ENCODE measurements at places on chromosomes 3 and 15. TPM values are rescaled to one million over a fixed set of nuclear protein-coding genes. Genes with fewer than 3 reads are reported as not detected.

DNA sequence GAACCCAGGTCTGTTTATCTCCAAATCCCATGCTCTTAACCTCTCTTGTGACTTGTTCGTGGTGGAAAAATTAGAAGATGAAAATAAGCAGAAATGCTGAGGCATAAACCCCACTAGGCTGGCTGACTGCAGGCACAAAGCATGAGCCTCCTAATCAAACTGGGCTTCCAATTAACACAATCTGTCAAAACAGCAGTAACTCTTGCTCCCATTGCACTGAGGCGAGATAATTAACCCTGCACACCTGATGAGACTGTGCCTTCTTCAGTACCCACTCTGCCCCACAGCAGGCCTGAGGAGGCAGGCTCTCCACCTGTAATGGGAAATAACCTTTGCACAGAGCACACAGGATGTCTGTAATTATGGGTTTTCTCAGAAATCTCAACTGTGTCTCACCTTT lies 284.4 kb upstream of the WNT5A start:
- H3K4me1 ChIP-seq: no peaks in the 10 kb centered on the region
- no peak overlapping the region for H3K4me3 ChIP-seq
- H3K27ac ChIP-seq: no peak overlapping the region
- H3K27me3 ChIP-seq: no peaks in the 10 kb centered on the region
- no peaks in the 10 kb centered on the region for H3K36me3 ChIP-seq

DNA sequence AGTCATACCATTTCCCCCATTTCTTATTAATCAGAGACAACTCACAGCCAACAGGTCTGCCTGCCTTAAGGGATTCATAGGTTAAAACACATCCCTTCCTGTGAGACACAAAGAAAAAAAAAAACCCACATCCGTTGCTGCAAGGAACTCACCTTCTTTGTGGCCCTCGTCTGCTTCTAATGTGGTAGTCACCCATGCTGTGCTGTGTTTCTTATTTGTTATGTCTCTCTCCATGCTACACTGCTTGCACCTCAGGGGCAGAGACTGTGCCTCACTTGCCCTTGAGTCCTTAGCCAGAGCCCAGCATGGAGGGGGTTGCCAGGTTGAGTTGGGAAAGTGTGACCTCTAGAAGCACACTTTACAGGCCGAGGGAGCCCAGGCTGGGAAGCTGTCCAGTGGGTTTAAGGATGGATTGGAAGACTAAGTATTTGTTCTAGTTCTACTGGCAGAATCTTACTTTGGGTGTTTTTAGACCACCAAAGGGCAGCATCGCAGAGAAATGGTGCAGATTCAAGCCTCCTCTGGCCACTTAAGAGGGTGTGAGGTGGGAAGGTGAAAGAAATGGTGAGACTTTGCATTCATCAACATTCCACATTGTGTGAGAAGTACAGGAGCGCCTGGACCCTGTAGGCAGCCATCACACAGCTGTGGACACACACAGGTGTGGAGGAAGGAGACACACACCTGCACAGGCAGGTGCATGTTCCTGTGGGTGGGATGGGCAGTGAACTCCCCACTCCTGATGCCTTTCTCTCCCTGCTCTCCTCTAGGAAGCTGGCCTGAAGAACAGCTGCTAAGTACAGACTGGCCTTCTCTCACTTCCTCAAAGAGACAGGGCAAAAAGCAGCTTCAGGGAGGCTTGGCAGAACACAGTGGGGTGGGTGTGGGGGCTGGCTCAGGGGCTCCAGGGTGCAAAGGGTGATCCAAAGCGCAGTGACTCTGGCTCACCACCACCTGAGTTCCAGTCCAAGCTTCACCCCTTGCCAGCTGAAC lies 48.8 kb downstream of the GLB1 start:
- H3K27ac ChIP-seq: peak overlapping the region; percentile 79
- H3K4me1 ChIP-seq: peaks cover 90% of the 10 kb centered on the region
- H3K4me3 ChIP-seq: peak overlapping the region; percentile 74
- H3K27me3 ChIP-seq: no peaks in the 10 kb centered on the region

DNA sequence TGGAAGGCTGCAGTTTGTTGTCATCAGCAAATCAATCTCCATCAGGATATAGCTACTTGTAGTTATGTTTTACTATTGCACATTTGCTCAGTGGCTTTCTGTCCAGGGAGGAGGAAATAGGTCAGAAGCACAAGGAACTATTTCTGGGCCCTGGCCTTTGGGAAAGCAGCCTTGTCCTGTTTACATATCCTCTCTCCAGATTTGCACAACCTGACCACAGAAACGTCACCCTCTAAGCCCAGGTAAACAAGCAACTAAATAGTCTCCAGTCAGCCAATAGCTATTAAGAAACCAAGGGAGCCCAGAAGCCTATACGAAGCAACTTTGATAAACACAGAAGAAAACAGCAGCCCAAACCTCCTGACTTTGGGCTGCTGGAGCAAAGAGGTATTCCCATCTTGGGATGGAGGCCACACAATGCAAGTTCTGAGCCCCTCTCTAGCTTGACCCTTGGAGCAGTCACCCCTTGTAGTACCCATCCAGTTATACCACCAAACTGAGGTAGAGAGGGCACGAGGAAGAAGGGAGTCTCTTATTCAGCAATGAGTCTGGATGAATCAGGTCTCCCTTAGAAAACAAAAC lies 2.3 kb upstream of the FEM1B start:
- H3K27me3 ChIP-seq: no peaks in the 10 kb centered on the region
- no peak for DNase-seq
- H3K36me3 ChIP-seq: no peaks in the 10 kb centered on the region
- H3K27ac ChIP-seq: no peak overlapping the region

DNA sequence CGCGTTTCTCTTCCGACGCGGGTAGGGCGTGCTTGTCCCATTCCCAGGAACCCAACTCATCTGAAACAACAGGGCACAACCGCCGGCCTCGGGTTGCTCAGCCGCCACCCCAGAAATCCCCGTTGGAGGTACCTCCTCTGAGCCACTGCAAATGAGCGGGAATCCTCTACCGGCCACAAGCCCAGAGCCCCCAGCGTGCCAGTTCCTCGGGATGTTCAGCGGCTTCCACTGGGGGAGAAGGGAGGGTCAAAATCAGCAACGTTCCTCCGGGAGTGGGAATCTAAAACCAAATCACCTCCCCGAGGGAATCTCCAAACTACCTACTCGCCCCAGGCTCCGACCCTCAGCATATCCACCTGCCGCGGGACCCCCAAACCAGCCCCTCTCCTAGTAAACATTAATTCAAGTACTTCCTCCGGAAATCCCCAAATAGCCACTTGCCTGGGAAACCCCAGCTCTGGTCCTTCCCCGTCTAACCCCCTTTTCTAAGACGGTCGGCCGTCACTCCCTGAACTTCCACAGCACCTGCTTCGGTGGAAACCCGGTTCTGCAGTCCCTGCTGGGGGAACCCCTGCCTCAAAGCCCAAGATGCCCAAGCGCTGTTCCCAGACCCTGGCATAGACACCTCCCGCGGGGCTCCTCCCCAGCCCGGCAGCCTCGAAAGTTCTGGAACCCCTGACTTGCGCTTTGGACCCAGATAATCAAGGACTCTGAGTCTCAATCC lies 887 bp downstream of the OXTR start:
- no peak overlapping the region for H3K4me3 ChIP-seq
- no peaks in the 10 kb centered on the region for H3K36me3 ChIP-seq
- H3K27me3 ChIP-seq: peaks cover 6% of the 10 kb centered on the region
- H3K27ac ChIP-seq: no peak overlapping the region
- DNase-seq: no peak

BSN gene
- 0.12 TPM for total RNA-seq

MASP1 gene
- not detected for total RNA-seq

LAMB2 gene
- 1.4 TPM for total RNA-seq

DNA sequence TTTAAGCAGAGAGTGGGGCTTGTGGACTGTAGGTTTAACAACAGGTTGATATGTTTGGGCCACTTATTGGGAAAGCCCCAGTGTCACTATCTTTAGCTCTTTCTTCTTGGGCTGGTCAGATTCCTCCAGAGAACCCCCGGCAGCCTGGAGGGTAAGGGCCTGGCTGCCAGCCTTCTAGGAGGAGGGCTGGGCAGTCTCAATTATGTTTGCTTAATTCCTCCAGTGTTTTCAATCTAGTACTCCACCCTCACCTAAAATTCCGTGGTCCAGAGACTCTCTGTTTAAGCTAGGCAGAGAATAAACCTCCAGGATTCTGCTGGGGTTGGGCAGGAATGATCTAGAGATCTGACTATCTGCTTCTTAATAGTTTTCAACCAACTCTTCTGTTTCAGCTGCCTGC lies 5.3 kb downstream of the ASB14 start:
- no peaks in the 10 kb centered on the region for H3K27me3 ChIP-seq
- H3K4me3 ChIP-seq: no peak overlapping the region
- no peak for DNase-seq
- H3K27ac ChIP-seq: no peak overlapping the region
- no peaks in the 10 kb centered on the region for H3K36me3 ChIP-seq
- H3K4me1 ChIP-seq: no peaks in the 10 kb centered on the region

CHST13 gene
- total RNA-seq: not detected
